ENCODE measurements at places on chromosomes 13 and 19.

- peak; percentile 58 for DNase-seq
Measured at GRCh38 chr19:46715975-46716671, 791 bp downstream of the PRKD2 start.

GRCh38 chr13:112516218-112516617, 71.7 kb downstream of the TUBGCP3 start:
- no peak for DNase-seq

GRCh38 chr13:91544723-91545122, 146.3 kb downstream of the GPC5 start:
- peak; percentile 17 for DNase-seq

- no peak for DNase-seq
Measured at GRCh38 chr19:49988433-49988832, 27.5 kb upstream of the SIGLEC11 start.

DNA sequence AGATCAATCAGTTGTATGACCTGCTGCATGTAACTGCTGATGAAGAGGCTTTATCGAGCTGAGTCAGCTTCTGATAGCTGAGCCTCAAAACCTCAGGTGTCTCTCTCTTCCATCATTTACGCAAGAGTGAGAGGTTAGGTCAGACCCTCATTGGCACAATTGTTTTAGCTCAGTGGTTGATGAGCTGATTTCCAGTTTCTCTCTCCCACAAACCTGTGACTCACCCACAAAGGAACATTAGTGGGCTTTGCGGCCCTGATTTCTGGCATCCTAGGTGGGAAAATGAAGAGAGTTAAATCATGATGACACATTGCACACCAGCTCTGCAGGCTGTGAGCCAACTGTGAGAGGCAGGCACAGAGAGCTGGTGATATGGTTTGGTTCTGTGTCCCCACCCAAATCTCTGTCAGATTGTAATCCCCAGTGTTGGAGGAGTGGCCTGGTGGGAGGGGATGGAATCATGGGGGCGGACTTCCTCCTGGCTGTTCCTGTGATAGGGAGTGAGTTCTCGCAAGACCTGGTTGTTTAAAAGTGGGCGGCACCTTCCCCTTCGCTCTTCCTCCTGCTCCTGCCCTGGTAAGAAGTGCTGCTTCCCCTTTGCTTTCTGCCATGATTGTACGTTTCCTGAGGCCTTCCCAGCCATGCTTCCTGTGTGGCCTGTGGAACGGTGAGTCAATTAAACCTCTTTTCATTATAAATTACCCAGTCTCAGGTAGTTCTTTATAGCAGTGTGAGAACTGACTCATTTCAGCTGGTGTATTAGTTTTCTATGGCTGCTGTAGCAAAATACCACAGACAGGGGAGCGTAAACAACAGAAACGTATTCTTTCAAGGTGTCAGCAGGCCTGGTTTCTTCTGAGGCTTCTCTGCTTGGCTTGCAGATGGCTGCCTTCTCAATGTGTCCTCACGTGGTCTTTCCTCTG, 33.5 kb upstream of the TMTC4 start:
- DNase-seq = peak; percentile 24

- no peak for DNase-seq
Measured at GRCh38 chr19:44529536-44529935, at the start of gene CEACAM20. Gene CEACAM20, minus strand, starts transcription at chr19:44529675. Its CDS starts 166 bp downstream, at chr19:44529509.

DNA sequence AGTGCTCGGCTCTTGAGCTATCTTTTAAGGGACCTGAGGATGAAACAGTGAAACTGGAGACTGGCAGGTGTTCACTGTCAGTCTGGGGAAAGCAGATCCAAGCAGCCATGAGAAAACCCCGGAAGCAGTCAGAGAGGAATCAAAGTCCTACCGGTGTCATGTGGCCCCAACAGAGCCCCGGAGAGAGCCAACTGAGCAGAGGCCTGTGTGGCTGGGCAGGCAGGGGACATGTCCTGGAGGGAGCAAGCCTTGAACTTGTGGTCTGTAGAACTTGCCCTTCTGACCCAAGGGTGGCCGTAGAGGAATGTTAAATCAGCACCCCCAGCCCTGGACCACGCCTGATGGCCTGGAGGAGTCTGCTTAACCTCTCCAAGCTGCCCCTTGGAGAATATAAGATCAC, 113.7 kb upstream of the ZNF507 start:
- DNase-seq = no peak

- DNase-seq = no peak
Measured at GRCh38 chr13:61700181-61700580, 284.5 kb upstream of the PCDH20 start.

- DNase-seq = no peak
Measured at GRCh38 chr19:7994928-7995809, 10.3 kb downstream of the ELAVL1 start.

DNA sequence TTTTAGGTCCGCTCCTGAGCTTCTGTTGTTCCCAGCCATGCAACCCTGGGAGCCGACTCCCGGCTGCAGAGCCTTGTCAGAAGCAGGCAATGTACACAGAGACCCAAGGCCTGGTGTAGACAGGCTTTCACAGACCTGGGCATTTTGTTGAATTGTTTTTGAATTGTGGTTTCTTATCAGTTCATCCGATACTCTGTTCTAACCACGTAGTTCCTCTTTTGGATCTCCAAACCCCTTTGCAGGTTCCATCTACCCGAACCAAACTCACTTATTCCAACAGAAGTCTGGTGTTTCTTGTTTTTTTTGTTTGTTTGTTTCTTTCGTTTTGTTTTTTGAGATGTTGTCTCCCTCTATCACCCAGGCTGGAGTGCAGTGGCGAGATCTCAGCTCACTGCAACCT, 6.3 kb upstream of the NLRP2 start:
- peak; percentile 87 for DNase-seq

DNA sequence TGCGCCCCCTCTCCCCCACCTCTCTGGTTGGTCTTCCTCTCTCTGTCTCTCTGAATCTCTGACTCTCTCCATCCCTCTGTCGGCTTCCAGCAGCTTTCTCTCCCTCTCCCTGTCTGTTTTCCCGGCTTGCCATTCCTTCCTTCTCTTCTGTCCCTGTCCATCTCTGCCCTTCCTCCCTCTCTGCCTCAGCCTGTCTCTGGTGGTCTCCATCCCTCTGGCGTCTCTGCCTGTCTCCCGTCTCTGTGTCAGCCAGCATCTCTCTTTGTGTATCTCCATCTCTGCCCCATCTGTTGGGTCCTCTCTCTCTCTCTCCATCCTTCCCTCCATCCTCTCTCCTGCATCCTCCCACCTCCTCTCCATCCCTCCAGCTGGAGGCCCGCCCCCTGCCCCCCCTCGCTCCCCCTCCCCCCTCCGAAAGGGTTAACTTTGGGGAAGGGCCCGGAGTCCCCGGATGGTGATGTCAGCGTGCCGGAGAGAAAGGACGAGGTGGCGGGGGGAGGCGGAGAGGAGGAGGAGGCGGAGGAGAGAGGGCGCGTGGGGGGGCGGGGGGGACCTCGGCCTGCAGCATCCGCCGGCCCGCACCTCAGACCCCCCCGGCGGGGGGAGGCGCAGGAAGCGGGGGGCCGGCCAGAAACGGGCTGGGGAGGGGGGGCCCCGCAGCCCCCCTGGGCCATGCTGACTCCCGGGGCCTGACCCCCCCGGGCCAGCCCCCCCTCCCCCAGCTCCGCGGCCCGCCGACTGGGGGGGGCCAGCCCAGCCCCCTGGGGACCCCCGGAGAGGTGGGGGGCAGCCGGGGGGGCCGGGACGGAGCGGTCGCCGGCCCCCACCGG, at the start of gene BRSK1:
Gene BRSK1, plus strand, starts transcription at position 450 of the 830 bp plus-strand sequence. CDS start 446 bp downstream, outside the sequence.
- no peak for DNase-seq

DNA sequence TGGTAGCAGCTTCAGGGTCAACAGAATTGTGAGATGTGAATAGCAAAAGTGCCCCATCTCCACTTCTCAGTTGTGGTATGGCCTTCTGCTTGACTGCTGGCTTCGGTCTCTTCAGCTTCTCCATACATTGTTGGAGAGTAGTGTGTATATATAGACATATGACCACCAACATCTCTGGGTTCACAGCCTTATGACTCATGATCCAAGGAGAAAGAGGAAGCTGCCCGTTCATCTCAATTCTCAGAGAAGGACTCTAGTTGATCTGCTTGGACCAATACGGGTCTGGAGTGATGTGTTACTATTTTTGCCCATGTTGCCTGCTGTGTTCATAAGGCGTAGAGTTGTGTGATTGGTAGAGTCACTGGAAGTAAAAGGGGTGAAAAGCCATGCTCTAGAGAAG, 3.6 kb upstream of the COMMD6 start:
- peak; percentile 93 for DNase-seq

DNA sequence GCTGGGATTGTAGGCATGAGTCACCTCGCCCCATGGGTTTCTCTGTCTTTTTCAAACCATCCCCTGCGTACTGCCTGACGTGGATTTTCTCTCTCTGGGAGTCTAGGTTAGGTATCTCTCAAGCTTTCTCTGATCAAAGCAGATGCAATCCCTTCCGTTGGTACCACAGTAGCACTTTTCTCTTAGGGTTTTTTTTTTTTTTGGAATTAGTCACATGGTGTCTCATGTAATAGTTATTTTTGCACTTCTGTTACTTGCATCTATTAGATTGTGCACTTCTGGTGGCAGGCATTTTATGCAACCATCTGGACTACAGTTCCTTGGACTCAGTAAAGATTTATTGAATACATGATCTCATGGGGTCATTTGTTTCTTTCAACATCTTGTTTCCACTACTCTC, 72.1 kb downstream of the GPC6 start:
- DNase-seq = no peak

DNA sequence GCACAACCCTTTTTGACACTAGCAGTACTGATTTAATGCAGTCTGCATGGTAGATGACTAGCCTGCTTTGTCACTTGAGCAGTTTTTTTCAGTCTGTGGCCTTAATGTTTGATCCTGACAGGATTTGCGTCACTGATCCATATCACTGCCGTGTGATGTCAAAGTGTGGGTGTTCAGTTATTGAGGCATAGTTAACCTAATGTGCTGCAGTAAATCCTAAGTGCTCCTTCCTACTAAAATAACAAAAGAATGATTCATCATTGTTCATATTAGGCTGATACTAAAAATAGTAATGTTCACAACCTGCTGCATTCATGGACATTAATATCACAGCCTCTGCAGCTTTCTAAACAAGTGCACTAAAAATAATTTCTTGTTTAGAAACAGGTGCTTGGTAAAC, 121.9 kb upstream of the MLNR start:
- DNase-seq = peak; percentile 35

- DNase-seq = no peak
Measured at GRCh38 chr13:84845907-84846619, 953.2 kb downstream of the SLITRK6 start.

DNA sequence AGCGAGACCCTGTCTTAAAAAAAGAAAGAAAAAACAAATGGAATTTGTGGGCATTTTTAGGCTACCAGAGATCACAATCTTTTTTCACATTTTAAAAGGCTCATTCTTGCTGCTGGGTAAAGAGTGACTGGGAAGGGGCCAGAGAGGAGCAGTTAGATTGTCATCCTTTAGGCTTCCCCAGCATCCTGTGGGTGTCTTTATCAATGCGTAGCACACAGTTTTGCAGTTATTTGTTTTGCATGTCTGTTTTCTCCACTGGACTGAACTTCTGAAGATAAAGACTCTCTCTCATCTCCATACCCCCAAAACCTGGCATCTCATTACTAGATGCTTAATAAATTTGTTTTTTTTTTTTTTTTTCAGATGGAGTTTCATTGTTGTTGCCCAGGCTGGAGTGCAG, 2.1 kb upstream of the UTP14C start:
- no peak for DNase-seq

DNA sequence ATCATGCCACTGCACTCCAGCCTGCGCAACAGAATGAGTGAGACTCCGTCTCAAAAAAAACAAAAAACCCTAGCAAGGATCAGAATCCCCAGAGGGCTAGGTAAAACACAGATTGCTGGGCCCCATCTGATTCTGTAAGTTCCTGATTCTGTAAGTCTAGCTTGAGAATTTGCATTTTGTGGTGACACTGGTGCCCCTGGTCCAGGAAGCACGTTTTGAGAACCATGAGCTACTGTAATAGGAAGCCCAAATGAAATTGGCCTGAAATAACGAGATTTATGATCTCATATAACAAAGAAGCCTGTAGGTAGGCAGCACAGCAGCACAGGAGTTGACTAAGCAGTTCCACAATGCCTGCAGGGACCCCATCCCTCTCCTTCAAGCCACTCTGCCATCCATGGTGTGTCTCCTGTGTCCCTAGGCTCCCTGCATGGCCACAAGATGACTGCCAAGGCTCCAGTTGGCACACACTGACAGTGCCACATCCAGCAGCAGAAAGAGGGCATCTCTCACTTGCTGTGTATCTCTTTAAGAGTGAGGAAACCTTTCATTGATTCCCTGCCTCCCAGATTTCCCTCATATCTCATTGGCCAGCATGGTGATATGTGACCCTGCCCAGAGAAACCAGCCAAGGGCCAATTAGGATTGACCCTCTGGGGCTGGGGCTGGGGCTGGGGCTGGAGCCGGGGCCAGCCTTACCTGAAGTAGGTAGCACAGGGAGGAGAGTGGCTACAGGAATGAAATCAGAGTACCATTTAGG, 21.7 kb downstream of the SIPA1L3 start:
- DNase-seq = peak; percentile 63

DNA sequence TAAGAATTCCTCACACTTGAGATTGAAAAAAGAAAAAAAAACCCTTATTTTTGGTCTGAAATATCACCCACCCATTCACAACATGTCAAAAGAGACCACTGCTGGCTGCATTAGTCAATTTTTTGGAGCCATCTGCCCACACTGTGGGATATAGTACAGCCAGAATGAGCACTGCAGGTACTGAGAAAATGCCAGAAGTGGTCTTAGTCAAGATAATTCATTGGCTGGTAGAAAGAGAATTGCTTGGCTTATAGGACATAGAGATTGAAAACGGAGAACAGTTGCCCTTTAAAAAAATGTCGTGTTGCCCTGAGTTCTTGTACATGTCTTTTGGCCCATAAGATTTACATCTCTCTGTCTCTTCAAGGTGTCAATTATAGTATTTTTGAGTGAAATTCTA, 1899.5 kb downstream of the OLFM4 start:
- no peak for DNase-seq

- peak; percentile 8 for DNase-seq
Measured at GRCh38 chr13:81048026-81048461, 707.1 kb upstream of the SPRY2 start.

DNA sequence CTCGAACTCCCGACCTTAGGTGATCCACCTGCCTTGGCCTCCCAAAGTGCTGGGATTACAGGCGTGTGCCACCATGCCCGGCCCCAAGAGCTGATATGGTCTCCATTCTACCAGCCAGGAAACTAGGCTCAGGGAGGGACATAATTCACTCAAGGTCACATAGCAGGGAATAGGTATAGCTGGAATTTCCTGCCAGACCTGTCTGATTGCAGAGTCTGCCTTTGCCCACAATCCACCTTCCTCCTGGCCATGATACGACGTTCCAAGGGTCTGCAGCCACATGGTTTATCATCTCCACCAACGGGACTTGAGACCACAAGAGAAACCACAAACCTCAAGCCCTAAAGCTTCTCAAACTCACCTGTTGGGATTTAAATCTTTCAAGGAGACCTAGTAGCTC, 32.0 kb downstream of the ZNRF4 start:
- DNase-seq = no peak

GRCh38 chr13:45215392-45216077, 14.7 kb upstream of the KCTD4 start:
- no peak for DNase-seq

- no peak for DNase-seq
Measured at GRCh38 chr19:6768236-6768785, 1.1 kb upstream of the SH2D3A start.

- no peak for DNase-seq
Measured at GRCh38 chr13:39952249-39953233, 297.1 kb downstream of the COG6 start.
